ENCODE measurements at places on chromosomes 12 and 14. TPM values are rescaled to one million over a fixed set of nuclear protein-coding genes. Genes with fewer than 3 reads are reported as not detected.

Gene PPP1R36
- total RNA-seq: not detected

Gene KLRC3
- not detected for total RNA-seq

Gene ADGRD1
- 22.3 TPM for total RNA-seq

Gene OTUB2
- 2.5 TPM for total RNA-seq

Gene HOXC10
- total RNA-seq: not detected

Gene WSCD2
- total RNA-seq: not detected

Gene CCDC177
- not detected for total RNA-seq

Gene AMN1
- total RNA-seq: 10.3 TPM

Gene ARMH4
- 4.2 TPM for total RNA-seq

Gene GPR162
- total RNA-seq: 2.6 TPM

DNA sequence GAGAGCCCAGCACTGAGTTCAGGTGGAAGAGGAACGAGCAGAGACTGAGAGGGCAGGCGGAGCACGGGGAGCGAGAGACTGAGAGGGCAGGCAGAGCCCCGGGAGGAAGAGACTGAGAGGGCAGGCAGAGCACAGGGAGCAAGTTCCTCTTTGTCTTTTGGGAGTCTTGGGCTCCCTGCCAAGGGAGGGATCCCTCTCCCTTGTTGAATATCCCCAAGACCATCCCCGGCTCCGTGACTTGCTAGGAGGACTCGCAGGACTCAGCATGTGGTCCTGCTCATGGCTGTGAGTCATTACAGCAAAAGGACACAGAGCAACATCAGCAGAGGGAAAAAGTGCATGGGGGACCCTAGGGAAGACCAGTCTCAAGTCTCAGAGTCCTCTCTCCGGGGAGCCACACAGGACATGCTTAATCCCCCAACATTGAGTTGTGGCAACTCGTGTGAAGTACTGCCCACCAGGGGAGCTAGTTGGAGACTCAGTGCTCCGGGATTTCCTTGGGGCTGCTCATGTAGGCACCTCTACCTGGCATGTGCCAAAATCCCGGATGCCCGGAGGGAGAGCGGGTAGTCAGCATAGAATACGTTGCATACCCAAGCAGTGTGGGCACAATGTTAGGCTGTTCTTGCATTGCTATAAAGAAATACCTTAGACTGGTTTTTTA, 81.0 kb downstream of the CCDC92 start:
- no peak for DNase-seq

GRCh38 chr14:61444215-61444768, 122.9 kb downstream of the PRKCH start:
- no peak for DNase-seq

DNA sequence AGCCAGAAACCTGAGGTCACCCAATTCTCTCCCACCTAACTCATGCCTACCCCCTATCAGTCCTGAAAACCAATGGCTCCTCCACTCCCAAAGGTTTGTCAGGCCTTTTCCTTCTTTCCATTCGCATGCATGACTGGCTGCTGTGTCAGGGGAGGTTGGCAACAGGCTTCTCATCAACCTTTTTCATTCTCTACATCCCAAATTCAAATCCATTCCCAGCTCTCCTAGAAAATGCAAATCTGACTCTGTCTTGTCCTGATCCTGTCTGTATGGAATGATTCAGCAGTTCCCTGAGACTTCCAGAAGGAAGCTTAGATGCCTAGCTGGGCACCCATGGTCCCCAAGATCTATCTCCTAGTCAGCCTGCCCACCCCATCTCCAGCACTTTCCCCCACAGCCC, 5.0 kb upstream of the CTDSP2 start:
- no peak for DNase-seq

- DNase-seq: no peak
Observed at GRCh38 chr12:124646385-124647230, 79.2 kb upstream of the NCOR2 start.

DNA sequence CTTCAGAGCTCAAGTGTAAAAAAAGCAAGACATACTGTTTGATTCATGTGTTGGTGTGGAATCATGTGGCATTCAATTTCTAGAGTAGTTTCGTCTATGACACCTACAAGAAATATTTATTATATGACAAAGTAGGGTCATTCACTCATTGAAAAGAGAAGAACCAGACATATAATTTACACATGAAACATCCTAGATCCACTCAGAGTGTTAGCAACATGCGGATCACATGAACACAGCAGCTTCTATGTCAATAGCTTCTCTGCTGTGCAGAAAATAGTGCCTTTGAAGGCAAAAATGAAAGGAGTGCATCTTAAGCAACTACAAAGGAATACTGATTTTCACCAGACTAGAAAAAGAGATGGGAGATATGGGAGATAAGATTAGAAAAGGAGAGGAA, 569.8 kb downstream of the RPS29 start:
- DNase-seq: no peak

GRCh38 chr12:98828802-98829600, 183.9 kb downstream of the APAF1 start:
- DNase-seq: no peak

GRCh38 chr12:77996670-77997069, 166.0 kb downstream of the NAV3 start:
- DNase-seq: no peak

- DNase-seq: no peak
Observed at GRCh38 chr12:47068539-47068938, 10.9 kb upstream of the PCED1B start.

- no peak for DNase-seq
Observed at GRCh38 chr12:78795934-78796445, 68.6 kb upstream of the SYT1 start.

DNA sequence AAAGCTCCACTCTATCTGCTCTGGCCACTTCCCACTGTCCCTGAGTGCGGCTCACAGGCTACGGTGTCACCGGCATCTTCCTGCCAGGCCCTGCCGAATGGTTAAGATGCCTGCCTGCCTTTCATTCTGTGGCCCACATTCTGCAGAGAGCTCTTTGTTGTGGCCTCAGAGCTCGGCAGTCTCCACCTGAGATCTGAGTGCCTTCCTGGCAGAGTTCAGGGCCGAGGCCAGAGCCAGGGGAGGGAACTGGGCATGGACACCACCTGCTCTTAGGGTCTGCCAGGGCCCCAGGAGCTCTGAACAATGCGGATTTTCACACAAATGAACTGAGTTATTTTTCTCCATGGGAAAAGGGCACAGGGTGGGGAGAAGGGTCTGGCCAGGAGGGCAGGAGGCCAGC, 127.2 kb downstream of the RBM19 start:
- DNase-seq: no peak

DNA sequence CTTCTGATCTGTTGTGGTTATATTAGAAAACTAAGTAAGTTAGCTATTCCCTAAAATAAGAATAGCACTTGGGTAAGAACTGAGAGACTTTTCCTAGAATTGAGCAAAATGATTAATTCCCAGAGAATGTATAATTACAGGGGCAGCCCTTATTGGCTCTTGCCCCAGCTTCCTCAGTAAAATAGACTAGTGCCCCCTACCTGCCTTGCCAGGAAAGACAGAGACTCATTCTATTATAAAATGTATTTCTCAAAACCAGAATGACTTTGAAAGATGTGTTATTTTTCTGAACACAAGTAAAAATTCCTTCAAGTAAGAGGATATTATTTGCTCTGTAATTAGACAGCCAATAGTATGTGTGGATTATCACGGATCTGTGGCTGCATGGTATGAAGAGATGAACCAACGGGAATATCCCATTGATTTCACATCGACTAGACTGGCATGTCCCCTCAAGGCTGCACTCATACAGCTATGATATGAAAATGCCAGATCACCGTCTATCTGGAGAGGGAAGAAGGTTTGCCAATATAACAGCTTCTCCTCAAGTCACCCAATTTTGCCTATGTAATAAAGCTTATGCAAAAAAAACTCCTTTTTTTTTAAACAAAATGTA, 7.4 kb upstream of the GLRX5 start:
- peak; percentile 92 for DNase-seq

GRCh38 chr12:95733141-95733825, 57.3 kb downstream of the NTN4 start:
- peak; percentile 86 for DNase-seq

DNA sequence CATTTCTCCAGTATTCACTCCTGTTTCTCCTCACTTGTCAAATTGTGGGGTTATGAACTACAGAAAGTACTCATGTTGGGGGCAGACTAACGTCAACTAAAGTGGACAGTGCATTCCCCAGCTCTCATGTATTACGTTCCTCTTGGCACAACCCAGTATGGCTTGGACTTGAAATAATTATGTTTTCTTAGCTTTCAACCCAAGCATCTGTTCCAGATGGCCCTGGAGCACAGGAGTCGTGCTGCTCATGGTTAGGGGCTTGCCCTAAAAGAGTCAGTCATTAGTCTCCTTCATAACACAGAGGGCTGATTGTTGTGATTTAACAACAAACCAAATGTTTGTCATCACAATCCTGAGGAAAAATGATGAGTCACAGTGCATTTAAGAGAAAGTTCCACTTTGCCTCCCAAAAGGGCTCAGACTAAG, 154.4 kb downstream of the RPAP3 start:
- peak; percentile 77 for DNase-seq

DNA sequence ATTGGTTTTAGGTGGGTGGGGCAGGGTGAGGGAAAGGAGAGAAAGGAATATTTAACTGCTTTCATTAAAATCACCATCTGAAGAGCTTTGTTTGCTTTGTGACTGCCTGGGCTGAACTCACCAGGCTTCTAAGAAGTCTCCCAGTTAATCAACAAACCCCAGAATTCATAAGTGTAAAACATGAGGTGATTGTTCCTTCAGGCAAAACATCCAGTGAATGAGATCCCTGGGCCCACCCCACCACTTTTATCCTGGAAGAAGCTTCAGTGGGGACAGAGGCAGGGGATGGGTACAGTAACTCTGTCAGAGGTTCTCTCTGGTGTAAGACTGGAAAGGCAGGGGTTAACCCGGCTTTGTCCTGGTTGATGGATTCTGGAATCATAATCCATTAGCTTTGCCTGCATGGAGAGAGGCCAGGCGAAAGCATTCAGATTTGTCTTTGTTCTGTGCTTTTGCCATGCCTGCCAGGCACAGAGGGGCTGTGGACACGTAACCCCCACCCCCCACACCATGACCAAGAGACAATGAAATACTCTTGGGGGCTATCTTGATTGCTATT, 16.7 kb downstream of the PDE1B start:
- DNase-seq: no peak

GRCh38 chr12:59079002-59079401, 158.7 kb upstream of the LRIG3 start:
- DNase-seq: no peak

DNA sequence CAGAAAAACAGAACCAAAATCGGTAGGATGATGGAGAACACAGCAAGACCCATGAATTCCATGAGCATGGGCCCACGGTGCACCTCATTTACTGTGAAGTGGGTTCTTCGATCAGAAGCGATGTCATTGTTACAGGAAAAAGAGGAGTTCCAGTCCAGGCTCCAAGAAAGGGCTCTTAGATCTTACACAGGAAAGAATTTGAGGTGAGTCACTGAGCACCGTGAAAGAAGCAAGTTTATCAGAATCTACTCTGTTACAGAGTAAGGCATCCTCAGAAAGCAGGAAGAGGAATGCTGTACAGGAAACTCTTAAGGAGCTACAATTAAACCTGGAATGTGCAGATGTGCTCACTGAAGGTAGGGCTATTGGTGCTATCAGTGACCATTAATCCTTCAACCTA, 11.6 kb upstream of the CHFR start:
- DNase-seq: no peak

DNA sequence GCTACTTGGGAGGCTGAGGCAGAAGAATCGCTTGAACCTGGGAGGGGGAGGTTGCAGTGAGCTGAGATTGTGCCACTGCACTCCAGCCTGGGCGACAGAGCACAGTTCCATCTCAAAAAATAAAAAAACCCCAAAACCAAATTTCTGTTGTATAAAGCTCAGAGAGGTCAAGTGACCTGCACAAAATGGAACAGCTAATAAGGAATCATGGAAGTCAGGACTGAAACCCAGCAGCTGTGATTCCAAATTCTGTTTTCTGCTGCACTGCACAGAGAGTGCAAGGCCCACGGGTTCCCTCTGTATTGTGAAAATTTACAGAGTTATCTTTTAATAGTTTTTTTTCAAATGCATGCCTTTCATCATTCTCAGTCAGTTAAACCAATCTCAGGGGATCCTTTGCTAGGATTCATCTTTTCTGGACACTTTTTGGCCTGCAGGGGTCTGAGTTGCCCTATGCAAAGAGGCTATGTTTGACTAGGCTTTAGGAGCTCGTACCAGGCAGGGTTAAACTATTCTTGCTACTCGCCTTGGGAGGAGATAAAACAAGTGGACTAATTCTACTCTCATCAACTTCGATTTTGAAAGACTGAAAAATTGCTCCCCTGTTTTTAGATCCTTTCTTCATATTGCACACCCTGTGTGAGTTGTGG, 26.1 kb upstream of the AACS start:
- DNase-seq: no peak

GRCh38 chr14:92973261-92973797, 50.4 kb downstream of the CHGA start:
- peak; percentile 86 for DNase-seq

DNA sequence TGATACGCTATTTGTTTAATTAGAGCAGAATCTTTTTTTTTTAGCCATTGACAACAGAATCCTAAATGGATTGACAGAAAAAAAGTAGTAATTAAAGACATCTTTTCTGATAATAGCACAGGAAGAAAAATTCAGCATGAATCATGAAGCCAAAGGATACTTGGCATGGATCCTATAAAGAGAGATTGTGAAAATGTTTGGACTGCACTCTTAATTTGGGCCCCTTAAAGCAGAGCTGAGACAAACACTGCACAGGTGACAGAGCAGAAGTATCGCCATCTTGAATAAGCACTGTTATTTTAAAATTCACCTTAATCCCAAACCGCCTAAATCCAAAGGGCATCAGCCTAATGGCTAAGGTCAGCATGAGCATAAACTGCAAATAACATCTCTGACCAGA, 48.8 kb upstream of the SEL1L start:
- DNase-seq: peak; percentile 3

DNA sequence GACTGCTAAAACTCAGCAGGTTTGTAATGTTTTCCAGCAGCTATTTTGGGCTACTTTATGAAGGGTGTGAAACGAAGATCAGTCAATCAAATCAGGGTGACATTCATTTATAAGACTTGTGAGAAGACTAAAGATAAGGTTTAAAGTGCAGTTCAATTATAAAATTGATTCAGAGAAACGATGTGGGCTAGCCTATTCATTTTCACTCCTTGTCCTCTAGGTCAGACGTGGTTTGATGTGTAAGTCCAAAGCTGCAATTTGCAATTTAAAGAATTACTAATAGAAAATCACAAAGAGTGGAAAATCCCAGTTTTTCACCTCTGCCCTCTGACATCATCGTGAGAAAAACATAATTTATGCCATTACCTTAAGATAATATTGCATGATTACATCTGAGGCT, 243.5 kb upstream of the NOVA1 start:
- DNase-seq: no peak

Data from fibroblast of the aortic adventitia (primary cell).